Mesothelial cell of epicardium (in vitro differentiated cells): ENCODE measurements at places on chromosomes 2 and 18. TPM values are rescaled to one million over a fixed set of nuclear protein-coding genes. Genes with fewer than 3 reads are reported as not detected.

Gene FAM228B
- 32.9 to 38.0 TPM (median 33.0 TPM) in 3 replicates for total RNA-seq

Gene ITGA4
- 1.8 to 2.5 TPM (median 2.3 TPM) in 3 replicates for total RNA-seq

Gene RPRM
- total RNA-seq = 14.4 to 15.5 TPM (median 15.2 TPM) in 3 replicates

Gene SERPINB4
- not detected in 3 replicates for total RNA-seq

Gene SULT1C2
- 0.05 to 0.13 TPM in 2 of 3 replicates, not detected in the other for total RNA-seq

GRCh38 chr2:53467467-53468180 lies 300.0 kb upstream of the CHAC2 start:
- DNase-seq = no peak

DNA sequence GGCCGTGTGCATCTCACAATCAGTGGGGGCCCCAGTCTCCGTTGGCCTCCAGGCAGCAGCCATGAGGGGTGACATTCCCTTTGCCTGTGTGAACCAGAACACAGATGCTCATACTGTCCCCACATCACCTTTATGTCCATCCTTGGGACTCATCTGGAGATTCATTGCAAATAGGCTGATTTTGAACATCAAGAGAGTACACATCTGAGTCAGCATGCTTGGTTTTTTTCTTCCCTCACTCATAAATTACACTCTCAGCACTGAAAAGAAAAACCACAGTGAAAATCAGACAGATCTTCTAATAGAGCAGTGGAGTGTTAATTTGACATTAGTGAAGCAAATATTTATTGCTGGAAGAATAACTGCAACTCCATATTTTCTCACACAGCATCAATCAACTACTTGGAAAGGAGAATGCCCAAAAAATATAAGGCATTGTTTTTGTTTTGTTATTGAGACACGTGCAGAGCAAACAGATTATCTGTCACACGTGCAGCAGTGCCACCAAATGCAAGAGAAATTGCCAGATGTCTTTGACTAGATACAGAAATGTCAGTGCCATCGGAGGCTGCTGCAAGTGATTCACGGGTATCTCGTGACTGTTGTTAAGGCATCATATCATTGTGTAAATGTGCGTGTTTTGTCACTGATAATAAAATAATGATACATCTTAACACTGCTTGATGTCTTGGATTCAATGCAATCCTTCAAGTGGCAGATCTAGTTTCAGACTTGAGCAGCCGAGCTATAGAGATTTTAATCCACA lies 10.9 kb downstream of the APCDD1 start:
- no peak for DNase-seq

- DNase-seq = no peak
These were observed 43.4 kb upstream of the LRP1B start for GRCh38 chr2:142174176-142174575.

DNA sequence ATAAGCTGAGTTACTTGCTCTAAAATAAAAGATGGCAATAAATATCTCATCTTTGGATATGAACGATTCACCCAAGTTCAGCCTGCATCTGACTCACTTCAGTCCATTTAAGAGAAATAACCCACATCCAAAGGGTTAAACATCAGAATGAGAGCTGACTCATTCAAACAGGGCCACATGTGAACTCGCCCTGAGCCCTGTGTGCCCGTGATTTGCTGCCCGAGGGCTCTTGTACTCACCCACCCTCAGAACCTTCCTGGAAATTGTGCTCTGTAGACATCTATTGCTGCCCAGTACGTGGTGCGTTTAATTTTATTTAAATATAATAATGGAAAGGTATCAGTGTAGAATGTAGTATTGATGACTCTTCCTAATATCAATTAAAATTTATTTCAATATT lies 66.9 kb upstream of the RBM44 start:
- no peak for DNase-seq

GRCh38 chr18:77522051-77522675 lies 272.5 kb downstream of the GALR1 start:
- DNase-seq = no peak

- DNase-seq = no peak
These were observed 20.1 kb downstream of the BCL11A start for GRCh38 chr2:60533101-60534051.

GRCh38 chr2:119178776-119179175 lies 20.2 kb upstream of the C1QL2 start:
- DNase-seq = no peak

GRCh38 chr18:42051411-42051810 lies 96.4 kb downstream of the PIK3C3 start:
- DNase-seq = no peak

DNA sequence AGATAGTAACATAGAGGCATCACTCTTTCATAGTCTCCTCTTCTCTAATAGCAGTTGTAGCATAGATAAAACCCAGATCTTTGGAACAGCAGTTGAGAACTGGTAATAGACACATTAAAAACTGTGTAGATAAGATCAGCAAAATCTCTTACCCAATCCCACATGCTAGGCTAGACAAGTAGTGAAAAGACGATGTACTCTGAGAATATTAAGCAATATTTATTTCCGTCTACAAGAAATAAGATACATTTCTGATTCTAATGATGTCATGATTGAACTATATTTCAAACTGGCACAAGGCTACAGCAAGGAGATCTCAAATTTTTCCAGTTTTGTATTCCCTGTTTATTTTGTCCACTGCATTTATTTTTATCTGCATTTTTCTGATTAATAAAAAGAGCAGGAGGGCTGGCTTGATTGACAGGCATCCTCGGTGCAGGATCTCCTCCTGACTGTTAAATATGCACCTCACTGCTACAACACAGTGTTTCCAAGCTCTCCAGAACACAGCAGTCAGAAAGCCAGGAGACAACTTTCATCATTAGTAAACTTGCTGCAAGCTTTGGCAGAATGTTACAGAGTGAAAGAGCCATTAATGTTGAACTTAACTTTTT lies 73.3 kb upstream of the ATIC start:
- DNase-seq = no peak

- DNase-seq = no peak
These were observed 567.3 kb upstream of the DSEL start for GRCh38 chr18:68083776-68084175.

- DNase-seq = no peak
These were observed 102.3 kb upstream of the SMAD7 start for GRCh38 chr18:49052891-49053644.

GRCh38 chr2:68819556-68819955 lies 51.6 kb downstream of the BMP10 start:
- DNase-seq = no peak

DNA sequence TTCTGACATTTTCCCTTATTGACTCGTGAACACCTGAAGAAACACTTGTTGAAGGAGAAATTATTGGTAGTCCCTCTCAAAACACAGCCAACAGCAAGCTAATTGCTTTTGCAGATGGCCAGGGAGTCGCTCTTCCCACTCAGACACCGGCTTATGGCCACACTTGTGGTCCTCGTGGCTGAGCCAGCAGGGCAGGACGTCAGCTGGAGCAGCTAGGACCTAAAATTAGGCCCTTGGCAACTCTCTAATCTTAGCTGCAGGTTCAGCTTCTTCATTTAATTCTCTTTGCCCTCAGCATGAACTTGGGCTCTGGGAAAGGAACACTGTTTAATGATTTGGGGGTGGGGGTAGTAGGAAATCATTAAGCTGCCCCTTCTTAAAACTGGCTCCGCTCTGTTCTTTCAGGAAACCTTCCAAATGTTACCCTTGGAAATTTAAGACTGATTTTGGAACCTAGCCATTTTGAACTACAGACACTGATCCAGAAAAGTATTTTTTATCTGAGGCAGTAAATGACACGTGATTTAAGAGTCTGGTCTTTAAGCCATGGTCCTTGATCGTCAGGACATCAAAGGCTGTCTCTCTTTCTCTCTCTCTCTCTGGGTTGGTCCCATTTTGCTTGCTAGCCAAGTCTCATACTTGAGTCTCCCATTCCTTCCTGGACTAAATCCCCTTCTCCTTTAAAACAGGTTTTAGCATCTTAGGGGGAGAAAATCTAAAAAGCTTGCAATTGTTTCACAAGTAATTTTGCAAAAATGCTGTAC lies 77.5 kb downstream of the CDK15 start:
- DNase-seq = no peak

GRCh38 chr2:219831957-219832356 lies 204.5 kb downstream of the SLC4A3 start:
- no peak for DNase-seq

GRCh38 chr2:150495993-150496627 lies 8.6 kb upstream of the RND3 start:
- DNase-seq = no peak

DNA sequence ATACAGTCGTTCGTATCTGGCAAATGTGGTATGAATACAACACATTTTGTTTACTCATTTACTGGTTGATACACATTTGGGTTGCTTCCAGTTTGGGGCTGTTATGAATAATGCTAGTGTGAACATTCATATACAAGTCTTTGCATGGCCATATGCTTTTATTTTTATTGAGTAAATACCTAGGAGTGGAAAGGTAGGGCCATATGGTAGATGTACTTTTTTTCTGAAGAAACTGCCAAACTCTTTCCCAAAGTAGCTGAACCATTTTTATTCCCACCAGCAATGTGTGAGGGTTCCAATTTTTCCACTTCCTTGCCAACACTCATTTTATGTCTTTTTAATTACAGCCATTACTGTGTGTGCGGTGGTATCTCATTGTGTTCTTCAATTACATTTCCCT lies 496.2 kb upstream of the NRXN1 start:
- no peak for DNase-seq

DNA sequence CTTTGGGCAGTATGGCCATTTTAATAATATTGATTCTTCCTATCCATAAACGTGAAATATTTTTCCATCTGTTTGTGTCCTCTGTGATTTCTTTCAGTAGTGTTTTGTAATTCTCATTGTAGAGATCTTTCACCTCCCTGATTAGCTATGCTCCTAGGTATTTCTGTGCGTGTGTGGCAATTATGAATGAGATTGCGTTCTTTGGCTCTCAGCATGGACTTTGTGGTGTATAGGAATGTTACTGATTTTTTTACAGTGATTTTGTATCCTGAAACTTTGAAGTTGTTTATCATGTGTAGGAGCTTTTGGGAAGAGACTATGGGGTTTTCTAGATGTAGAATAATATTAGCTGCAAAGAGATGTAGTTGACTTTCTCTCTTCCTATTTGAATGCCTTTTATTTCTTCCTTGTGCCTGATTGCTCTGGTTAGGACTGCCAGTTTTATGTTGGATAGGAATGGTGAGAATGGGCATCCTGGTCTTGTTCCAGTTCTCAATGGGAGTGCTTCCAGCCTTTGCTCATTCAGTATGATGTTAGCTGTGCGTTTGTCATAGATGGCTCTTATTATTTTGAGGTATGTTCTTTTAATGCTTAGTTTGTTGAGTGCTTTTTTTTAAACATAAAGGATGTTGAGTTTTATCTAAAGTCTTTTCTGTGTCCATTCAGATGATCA lies 27.0 kb upstream of the THUMPD2 start:
- DNase-seq = no peak

DNA sequence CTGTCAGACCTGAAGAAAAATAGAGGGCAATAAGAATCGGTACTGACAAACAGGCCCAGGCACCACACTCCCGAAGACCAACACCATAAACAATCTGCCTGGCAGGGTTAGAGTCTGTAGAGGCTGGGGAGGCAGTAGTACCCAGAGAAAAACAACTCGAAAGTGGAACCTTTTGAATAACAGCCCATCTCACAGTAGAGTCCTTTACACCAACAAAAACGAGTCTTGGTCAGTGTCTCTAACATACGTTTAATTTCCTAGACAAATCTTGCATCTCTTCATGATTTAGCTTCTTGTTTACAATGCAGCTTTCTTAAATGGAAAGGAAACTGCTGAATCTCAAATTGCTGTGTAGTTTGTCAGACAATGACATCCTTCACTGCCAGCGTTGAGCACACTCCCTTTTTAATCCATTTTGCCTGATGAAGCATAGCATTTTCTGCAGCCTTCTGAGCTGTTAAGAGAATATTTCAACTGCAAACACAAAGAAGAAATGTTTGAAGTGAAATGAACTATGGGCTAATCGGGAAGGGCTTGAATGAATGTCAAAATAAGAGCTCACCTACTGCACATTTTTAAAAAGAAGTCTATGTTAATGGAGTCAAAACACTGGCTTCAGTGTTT lies 73.1 kb upstream of the DSG1 start:
- DNase-seq = no peak

DNA sequence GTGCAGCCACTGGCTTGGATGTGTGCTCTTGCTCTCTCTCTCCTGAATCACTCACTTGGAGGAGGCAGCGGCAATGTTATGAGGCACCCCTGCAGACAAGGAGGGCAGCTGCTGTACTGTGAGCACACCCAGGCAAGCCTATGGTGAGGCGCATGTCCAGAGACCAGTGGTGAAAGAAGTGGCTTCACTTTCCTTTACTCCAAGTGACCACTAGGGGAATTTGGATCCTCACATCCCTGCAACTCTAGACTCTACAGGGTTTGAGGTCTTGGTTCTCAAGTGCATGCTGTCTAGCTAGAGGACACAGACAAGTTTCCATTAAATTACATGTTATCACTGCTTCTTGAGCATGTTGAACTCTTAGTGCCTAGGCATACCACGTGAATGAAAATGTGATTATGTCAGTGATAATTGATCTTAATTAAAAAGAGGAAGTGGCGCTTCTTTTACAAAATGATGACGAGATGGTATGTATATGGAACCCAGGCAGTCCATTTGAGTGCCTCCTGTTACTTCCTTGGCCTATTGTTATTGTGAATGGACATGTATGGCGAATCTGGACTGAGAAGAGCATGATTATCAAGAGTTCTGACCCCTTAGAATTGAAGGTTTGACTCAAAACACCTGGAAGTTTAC lies 181.0 kb upstream of the CDH2 start:
- DNase-seq = no peak

DNA sequence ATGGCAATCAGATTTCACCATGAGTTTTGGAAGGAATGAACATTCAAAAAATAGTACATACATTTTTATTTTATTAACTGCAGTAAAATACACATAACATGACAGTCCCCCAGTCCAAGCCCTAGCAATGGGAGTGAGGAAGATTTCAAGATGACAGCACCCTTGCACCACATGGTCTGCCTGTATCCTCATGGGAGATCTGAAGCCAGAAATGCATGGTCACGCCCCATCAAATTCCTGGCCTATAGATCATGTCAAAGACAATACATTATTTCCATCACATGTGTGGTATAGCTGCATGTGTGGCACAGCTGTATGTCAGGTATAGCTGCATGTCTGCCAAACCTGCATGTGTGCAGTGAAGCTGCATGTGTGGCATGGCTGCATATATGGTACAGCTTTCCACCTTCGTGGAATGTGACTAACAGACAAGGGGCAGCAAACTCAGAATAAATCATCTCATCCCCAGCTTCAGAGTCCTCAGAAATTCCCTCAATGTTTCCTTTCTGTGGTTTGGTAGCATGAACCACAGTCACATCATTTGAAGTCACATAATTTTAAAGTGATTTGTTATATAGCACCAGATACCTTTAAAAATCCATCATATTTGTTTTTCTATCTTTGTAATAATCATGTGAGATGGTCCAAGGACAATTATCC lies 518.2 kb upstream of the SOX11 start:
- DNase-seq = no peak

- no peak for DNase-seq
These were observed 26.3 kb downstream of the RMC1 start for GRCh38 chr18:23529604-23530003.
